ENCODE measurements at places on chromosomes 7 and 10.

DNA sequence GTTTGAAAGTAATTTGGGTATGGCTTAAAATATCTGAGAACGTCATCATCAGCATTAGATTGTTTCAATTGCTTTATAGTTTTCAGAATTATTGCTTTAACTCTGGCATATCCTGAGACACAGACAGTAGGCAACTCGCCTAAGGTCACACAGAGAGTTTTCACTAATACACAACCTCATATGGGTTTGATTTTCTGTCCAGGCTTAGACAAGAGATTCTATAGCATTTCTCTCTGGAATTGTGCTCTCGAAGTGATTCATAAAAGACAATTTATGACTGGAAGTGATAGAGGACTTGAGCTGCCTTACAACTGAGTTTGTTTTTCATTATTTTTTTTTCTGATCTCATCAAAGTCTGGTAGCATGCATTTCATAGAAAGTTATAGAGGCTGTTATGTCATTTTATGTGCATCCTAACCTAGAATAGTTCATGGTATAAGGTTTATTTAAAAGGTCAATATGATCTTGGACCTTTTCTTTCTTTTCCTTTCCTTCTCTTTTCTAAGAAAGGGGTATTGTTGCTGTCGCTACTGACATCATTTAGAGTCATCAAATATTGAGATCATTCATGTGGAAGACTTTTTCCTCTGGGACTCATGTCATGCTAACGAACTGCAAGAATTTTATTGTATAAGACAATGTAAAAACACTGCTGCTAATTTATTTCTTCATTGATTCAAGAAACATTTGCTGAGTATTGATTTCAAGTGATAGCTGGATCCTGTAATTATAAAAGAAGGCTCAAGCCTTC is 278.2 kb downstream of the PLXDC2 start:
- DNase-seq = no peak

DNA sequence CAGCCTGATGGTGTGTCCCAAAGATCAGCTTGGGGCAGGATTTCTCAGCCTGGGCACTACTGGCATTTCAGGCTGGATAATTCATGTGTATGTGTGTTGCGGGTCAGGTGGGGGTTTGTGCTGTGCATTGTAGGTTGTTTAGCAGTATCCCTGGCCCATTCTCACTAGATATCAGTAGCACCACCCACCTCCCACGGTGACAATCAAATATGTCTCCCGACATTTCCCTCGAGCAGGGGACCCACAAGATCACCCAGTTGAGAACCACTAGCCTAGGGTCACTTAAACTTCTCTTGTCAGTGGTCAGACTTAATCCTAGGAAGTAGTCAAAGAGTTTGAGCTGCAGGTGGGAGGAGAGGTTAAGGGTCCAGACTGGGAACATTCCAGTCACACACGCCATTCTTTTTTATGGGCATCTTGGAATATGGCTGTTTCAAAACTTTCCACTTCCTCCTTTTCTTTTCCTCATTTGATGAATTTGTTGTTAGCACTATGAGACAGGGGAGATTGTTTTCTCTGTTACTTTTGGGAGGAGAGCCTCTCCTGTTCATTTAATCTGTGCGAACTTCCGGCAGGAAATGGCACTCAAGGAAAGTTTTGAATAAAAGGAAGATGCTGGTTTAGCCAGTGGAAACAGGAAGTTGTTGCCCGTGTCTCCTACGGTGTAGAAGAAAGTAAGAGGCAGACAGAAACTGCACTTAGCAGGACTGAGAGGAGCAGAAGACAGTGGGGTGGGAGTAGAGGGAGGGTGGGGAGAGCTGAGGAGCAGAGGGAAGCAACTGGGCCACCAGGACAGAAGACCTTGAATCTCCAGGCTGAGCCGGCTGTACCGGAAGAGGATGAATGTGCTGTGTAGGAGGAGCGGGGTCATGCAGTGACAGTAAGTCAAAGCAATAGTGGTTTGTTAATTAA is 17.6 kb upstream of the EXOC6 start:
- no peak for DNase-seq

- no peak for DNase-seq
Observed at GRCh38 chr7:37504801-37505200, 56.1 kb upstream of the ELMO1 start.

- DNase-seq = no peak
Observed at GRCh38 chr10:123381224-123381623, 227.0 kb downstream of the BUB3 start.

- no peak for DNase-seq
Observed at GRCh38 chr7:130421684-130422083, 19.1 kb downstream of the CEP41 start.

- DNase-seq = no peak
Observed at GRCh38 chr7:154973381-154973780, 29.5 kb downstream of the PAXIP1 start.

DNA sequence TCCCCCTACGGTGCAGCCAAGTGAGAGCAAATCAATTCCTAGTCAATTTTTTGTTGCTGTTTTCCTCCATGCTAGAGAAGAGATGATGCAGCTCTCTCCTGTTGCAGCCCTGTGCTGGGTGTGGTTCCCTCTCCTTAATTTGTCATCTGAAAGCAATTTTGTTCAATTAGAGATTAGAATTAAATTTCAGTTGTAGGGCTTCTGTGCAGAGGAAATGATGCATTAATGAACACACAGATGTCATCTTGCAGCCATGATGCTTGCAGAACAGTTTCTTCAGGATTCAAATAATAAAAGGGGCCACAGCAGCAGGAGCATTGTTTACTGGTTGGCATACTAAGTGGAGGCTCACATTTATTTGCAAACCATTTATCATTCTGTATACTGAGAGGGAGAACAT is 266.0 kb downstream of the AUTS2 start:
- no peak for DNase-seq

DNA sequence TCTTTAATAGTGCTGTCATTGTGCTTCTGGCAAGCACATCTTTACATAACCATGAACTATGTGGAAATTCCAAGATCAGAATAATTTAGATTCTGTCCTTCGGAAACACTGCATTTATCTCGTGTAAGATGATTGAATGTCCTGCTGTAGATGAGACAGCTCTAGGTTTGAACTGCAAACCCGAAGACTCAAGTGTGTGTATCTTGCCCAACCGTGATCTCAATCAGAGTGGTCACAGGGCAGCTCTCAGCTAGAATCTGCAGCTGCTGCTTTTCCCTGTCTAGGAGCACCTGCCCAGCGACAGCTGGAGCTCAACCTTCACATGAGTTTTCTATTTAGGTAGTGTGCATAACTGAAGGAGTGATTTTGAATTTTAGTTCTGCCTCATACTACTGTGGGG is 17.5 kb upstream of the KIF20B start:
- no peak for DNase-seq

DNA sequence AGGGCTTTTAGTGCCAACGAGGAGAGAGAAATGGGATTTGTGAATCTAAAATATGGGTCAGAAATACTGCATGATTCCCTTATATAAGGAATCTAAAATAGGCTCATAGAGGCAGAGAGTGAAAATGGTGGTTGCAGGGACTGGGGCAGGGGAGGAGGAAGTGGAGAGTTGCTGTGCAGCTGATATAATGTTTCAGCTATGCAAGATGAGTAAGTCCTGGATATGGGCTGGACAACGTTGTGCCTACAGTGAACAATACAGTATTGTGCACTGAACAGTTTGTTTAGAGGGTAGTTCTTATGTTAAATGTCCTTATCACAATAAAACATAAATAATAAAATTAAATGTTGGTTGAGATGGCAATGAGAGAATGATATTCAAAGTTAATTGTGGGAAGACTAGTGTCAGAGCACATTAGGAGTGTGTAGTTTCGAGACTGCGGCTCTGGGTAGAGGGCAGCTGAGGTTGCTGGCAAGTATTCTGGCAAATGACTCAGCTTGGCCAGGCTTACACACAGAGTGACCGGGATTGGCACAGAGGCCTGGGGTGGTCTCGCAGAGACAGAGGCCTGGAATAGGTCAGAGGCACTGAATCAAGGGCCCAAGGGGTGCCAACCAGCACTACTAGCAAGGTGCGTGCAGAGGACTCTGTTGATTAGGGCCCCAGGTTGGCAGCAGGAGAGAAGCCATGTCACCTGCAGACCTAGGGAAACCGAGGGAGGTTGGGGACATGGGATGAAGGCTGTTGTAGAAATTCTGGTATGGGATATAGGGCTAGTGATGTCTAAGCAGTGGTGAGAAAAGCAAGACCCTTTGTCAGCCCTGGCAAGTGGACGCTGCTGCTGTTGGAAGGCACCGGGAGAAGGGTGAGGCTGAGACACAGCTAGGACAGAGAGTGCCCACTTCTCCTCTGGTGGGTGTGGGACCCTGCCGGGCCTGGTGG is 2.8 kb upstream of the DEPP1 start:
- no peak for DNase-seq

DNA sequence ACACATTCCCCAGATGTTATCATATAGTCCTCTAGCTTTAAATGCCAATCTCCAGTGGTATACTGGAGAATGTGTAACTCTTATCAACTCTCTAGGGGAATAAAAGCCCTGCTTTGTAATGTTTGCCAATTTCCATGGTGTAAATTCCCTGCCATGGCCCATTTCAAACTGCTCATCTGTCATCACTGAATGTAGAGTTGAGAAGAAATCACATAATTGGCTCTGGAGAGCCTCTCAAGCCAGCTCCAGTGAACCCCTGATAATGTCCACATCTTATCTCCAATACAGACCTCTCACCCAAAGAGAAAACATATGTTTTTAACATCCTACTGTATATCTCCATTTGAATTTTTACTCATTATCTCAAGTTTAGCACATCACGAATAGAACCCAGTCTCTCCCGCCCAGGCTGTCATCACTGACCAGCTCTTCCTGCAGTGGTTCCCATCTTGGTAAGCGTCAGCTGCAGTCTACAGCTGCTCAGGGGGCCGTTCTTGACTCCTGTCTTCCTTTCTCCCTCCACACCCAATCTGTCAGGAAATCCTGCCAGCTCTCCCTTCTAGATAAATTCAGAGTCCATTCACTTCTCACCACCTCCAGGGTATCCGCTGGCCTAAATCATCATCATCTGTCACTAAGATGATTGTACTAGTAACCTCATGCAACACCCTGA is 332.4 kb downstream of the FRMD4A start:
- DNase-seq = no peak

DNA sequence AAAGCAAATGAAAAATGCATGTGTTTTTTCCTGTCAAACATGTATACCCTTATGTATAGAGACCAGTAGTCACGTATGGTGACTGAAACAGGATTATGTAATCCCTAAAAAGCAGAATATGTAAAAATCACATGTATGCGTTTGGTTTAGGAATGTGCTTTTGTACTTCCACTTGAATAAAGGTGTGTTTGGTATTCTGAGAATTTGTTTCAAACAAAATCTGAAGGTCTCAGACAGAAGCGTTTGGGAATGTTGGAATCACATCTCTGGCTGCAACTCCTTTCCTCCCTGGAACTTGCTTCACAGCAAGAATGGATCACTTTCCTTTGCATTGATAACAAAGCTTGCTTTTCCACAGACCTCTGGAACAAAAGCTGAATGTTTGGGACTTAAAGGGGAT is 17.8 kb downstream of the ZNF655 start:
- DNase-seq = no peak

- no peak for DNase-seq
Observed at GRCh38 chr7:17564678-17565212, 266.3 kb downstream of the AHR start.

GRCh38 chr10:21161090-21161625 is 264.0 kb upstream of the NEBL start:
- DNase-seq = no peak

DNA sequence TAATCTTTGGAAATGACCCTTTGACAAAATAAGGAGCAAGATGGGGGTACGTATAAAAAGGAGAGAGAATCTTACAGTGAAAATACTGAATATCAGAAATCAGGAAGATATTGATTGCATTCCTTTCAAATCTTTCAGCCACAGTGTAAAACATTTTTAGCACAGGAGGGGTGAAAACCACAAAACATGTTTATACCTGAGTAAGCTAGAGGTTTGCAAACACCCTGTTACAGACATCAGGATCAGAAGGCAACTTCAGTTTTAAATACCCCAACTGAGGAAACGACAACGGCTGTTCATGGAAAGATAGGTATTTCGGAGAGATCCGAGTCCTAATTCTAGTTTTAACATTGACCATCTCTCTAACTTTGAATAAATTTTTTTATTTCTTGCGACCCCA is 69.1 kb upstream of the ITGB1 start:
- no peak for DNase-seq

- DNase-seq = no peak
Observed at GRCh38 chr10:127990846-127991542, 84.1 kb downstream of the PTPRE start.

- DNase-seq = no peak
Observed at GRCh38 chr10:9819756-9820494, 1197.7 kb upstream of the CELF2 start.

DNA sequence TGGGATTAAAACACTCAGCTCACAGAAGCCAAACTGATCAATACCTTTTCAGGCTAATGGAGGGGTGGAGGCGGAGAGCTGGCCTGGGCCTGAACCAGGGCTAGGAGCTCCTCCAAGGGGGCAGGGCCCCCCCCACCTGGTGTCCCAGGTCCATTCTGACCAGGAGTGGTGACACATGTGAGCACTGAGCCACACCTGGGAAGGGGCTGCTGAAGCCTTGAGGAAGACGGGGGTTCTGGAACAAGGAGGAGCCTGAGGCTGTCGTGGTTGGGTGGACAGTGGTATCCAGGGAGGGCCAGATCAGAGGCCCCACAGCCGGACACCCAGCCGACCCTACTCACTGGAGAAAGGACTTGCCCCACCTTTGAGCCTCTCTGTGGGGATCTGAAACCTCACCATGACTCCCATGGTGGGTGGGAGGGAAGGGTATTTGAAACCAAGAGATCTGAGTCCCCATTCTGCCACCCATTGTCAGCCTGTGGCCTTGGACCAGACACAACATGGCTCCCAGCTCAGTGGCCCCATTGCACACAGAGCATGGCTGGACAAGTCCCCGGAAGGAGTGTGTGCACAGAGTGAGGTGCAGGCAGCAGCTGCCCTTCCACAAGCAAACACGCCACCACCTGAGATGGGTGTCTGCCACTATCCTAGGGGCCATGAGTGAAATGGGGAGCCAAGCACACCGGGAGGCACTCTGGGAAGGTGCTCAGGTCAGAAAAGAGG is 12.4 kb downstream of the TMEM273 start:
- no peak for DNase-seq

DNA sequence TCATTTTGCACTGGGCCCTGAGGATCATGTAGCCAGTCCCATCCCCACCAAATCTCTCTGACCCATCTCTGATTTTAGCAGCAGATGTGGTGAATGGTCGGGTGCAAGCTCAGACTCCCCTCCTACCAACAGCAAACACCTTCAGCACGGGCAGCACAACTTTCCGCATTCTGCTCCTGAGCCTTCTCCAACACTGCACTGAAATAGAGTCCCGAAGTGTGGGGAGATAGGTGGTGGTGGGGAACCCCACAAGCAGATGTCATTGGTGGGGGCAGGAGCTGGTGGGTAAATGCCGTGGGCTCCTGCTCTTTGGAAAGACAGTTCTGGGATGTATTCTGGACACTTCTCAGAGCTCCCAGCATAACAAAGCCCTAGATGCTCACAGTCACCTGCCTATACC is 9.6 kb upstream of the CTBP2 start:
- no peak for DNase-seq

- DNase-seq = no peak
Observed at GRCh38 chr10:24235471-24235870, 26.5 kb downstream of the KIAA1217 start.

GRCh38 chr7:50970092-50970491 is 187.4 kb upstream of the GRB10 start:
- DNase-seq = no peak
